DMS79 treated with DMSO at 0.1 percent for 48 hours (cell line): ENCODE measurements at places on chromosomes 7 and 10.

DNA sequence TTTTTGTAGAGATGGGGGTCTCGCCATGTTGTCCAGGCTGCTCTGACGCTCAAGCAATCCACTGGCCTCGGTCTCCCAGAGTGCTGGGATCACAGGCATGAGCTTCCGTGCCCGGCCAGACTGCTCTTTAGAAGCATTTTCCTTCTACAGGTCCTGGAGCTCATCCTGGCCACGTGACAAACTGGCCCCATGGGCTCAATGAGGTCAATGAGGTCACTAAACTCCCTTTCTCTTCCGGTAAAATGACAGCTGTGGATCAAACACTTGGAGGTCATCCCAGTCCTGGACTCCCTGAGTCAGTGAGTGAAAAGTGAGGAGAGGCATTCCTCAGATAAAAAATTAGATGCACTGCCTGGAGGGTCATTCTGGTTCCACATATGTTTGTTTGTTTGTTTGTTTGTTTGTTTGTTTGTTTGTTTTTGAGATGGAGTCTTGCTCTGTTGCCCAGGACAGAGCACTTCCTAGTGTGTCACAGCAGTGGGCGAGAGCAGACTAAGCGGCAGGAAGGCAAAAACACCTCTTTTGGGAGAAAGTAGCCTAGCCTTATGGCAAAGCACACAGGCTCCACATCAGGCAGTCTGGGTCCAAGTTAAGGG, 134.9 kb downstream of the TNS3 start:
- no peak for DNase-seq

DNA sequence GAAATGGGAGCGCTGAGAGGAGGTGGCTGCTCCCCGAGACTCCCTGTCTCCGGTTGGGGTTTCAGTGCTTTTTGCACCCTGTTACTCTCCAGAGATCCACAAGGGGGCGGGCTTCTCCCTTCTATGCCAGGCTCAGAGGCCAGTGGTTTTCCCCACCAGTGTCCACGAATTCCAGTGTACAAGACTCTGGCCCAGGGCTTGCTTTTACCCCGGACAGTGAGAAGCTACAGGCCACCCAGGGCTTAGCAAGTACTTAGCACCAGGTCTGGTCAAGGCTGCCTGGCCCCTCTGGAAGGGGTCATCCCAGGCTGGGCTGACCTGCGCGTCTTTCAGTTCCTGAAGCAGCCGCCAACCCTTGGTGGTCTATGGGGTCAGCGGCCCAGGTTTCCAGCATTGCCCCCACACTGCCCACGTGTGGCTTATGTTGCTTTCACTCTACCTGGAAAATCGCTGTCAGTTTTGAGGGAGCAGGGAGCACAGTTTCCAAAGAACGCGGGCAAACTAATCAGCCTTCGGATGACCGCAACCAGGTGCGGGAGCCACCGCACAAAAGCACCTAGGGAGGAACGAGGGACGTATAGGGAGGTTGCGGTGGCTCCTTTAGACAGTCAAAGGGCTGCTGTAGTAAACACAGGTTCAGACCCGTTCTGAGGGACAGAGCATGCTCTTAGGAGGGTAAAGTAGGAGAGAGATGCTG, 6.8 kb downstream of the CYP26A1 start:
- peak; percentile 3 for DNase-seq

GRCh38 chr10:72663971-72664370, 28.0 kb upstream of the MCU start:
- no peak for DNase-seq

DNA sequence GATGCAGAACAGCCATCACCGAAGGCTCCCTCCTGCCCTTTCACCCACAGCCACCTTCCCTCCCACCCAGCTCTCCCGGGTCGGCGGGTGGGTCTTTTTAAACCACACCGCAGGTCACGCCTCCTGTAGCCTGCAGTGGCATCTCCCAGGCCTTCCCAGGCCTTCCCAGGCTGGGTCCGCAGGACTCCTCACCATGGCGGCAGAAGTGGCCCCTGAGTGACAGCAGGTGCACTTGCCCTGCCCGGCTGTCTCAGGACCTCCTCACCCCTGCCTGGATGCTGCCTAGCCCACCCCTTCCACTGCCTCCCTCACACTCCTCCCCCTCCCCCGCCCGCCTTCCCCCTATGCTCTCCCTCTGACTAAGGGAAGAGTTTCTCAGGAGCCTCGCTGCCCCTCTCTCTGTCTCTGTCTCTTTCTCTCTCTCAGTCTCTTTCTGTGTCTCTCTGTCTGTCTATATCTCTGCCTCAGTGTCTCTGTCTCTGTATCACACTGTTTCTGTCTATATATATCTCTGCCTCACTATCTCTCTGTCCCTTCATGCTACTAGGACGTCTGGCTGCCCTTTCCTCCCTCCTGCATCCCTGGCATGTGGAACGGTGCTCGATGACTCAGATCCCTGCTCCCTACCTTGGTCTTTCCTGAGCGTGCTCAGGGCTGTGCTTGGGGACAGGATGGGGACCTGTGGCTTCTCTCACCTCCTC, 57.5 kb downstream of the GLRX3 start:
- DNase-seq, result no peak

- no peak for DNase-seq
Measured at GRCh38 chr10:117938104-117938503, 108.6 kb downstream of the RAB11FIP2 start.

DNA sequence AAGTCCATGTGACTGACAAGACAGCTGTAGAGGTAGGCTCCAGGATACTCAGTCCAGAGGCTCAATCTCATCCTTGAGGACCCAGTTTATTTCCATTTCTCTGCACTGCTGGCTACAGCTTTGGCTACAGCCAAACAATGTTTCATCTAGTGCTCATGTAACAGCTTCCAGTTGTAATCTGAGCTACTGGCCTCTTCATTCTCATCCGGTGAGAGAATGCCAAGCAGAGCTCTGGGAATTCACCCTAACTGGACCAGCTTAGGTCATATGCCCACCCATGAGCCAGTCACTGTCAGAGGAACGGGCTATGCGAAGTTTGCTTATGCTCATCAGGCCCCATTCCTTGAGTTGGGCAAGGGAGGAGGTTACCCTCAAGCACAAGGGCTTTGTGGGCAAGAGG, 192.9 kb downstream of the EVX1 start:
- no peak for DNase-seq

- DNase-seq, result no peak
Measured at GRCh38 chr7:44261240-44261639, 60.5 kb downstream of the YKT6 start.

GRCh38 chr7:43114458-43114780, 2.0 kb downstream of the HECW1 start:
- DNase-seq, result no peak

- no peak for DNase-seq
Measured at GRCh38 chr10:110426294-110427181, 71.2 kb upstream of the DUSP5 start.

DNA sequence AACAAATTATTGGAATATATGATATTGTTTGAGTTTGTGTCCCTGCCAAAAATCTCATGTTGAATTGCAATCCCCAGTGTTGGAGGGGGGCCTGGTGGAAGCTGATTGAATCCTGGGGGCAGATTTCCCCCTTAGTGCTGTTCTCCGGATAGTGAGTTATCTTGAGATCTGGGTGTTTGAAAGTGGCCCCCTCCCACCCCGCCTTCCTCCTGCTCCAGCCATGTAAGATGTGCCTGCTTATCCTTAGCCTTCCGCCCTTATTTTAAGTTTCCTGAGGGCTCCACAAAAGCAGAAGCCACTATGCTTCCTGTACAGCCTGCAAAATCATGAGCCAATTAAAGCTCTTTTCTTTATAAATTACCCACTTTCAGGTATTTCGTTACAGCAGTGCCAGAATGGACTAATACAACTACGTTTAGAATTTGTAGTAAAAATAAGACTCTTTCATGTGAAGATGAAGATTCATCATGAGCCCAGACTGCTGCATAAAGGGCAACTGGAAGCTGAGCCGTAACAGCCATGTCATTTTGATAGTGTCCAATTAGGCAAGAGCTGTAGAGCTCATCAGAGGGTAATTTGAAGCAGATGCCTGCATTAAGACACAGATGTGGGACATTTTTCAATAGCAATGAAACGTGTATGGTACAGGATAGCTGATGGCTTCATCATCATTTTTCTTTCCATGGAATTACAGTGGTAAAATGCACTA, 1007.2 kb downstream of the REEP3 start:
- DNase-seq, result no peak

- no peak for DNase-seq
Measured at GRCh38 chr10:14705548-14706230, 69.0 kb downstream of the FAM107B start.

DNA sequence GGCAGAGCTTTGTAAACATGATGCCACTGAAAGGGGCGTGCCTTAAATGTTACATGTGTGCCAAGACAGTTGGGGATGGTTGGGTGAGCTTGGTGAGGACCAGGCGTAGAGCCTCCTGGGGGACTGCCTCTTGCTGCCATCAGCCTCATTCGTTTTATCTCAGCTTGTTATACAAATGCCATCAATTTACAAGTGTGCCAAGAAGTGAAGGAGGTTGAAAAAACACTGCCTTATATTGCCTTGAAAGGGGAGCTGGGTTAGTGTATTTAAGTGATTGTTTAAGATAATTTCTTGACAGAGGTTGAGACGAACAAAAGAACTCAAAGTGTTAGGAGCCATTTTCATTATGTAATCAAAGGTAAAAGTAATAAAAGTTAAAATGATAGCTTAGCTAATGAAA, 354.7 kb downstream of the PHTF2 start:
- peak; percentile 38 for DNase-seq

- no peak for DNase-seq
Measured at GRCh38 chr7:10076660-10077300, 896.9 kb upstream of the PHF14 start.

GRCh38 chr7:113054938-113055337, 31.7 kb downstream of the GPR85 start:
- DNase-seq, result no peak

DNA sequence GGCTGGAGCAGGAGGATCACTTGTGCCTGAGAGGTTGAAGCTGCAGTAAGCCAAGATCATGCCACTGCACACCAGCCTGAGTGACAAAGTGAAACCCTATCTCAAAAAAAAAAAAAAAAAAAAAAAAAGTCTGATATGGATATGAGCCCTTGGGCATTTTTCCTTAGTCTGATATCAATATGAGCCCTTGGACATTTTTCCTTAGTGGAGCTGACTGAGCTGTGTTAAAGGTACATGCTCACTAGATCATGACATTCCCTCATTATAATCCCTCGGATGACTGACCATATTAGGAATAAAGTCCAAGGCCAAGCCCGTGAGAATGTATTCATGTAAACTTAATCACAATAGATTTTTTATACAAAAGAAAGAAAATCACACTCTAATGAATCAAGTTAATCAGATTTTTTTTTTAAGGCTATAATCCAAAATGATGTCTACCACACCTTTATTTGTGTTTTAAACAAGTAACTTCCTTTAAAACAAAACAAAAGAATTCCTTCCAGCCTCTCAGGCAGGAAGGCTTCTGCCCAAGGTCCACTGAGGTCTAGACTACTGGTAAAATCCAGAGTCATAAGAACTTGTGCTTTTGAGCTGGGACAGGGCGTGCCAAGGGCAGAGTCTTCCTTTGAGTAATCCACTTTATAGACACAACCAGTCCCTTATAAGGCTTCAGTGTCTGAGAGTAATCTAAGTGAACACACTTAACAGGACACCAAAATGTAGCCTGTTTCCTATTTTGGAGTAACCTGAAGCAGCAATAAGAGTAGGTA, 5.5 kb downstream of the PPA1 start:
- no peak for DNase-seq
